ENCODE measurements at places on chromosomes 2 and 18. TPM values are rescaled to one million over a fixed set of nuclear protein-coding genes. Genes with fewer than 3 reads are reported as not detected.

Gene PLB1
- 0.87 TPM for total RNA-seq

Gene DCDC2C
- total RNA-seq, result not detected

Gene SULT1C4
- total RNA-seq, result not detected

Gene FIGN
- not detected for total RNA-seq

Gene DPP10
- total RNA-seq, result not detected

Gene KCNF1
- not detected for total RNA-seq

Gene GALNT5
- not detected for total RNA-seq

Gene ALK
- total RNA-seq, result not detected

Data from activated CD4-positive, alpha-beta T cell treated with anti-CD3 and anti-CD28 coated beads for 36 hours (primary cell).